ENCODE measurements at places on chromosomes 7 and 10.

GRCh38 chr7:13551503-13551902, 438.0 kb downstream of the ETV1 start:
- no peak for DNase-seq

- no peak for DNase-seq
Observed at GRCh38 chr7:36128448-36129047, 24.5 kb upstream of the EEPD1 start.

GRCh38 chr10:107423903-107424302, 259.4 kb upstream of the SORCS1 start:
- DNase-seq: no peak

DNA sequence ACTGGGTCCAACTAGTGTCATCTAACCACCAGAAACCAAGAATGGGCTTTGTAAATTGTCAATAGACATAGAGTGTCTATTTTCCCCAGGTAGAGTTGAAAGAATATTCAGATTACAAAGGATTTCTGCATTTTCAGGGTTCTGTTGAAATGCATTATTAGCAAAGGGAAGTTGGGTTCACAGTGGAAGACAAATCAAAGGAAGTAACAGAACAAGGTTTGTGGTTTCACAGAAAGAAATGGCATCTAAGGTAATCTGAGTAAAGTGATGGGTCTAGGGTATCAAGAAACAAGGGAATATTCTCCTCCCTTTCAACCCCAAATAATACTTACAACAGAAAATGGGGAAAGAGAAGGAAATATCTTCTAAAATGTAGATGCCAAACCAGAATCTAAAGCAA, 25.8 kb downstream of the CEP41 start:
- DNase-seq: no peak

DNA sequence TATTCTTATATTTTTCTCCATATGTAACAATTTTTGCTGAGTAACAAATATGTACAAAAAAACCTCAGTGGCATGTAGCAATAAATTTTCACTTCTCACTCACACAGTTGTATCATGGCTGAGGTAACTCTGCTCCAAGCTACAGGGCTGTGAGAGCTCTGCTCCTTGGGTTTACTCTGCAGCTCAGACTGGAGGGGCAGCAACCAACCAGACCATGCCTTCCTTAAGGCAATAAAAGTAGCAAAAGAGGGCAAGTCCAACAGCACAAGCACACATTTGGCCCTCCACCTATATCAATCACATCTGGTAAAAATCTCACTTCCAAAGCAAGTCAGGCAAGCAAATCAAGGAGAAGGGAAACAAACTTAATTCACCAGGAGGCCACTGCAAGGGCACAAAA, 102.9 kb downstream of the CRPPA start:
- DNase-seq: no peak

GRCh38 chr7:106569500-106569929, 91.4 kb downstream of the CCDC71L start:
- DNase-seq: no peak

GRCh38 chr10:128069351-128070051, 56.7 kb downstream of the MKI67 start:
- peak; percentile 80 for DNase-seq

DNA sequence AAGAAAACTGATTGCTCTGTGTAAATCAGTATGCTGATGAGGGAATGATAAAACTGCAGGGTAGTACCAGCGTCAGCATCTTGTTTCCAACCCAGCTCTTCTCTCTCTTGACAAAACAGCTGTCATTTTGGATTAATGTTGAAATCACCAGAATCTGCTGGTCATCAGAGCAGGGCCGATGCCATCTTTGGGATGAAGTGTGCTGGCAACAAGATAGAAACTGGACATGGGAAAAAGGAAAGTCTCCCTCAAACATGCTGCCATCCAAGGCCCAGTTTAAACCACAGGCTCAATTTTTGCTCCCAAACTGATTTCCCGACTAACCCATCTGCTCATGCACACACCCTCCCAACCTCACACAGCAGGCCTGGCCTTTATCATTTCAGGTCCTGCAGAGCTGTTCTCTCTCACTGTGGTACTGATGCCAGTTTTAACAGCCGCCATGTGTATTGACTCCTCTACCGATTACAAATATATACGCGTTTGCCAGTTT, 285.2 kb downstream of the AUTS2 start:
- no peak for DNase-seq
